Colonic mucosa (tissue), 4 donors: ENCODE measurements at places on chromosomes 7 and 10.

DNA sequence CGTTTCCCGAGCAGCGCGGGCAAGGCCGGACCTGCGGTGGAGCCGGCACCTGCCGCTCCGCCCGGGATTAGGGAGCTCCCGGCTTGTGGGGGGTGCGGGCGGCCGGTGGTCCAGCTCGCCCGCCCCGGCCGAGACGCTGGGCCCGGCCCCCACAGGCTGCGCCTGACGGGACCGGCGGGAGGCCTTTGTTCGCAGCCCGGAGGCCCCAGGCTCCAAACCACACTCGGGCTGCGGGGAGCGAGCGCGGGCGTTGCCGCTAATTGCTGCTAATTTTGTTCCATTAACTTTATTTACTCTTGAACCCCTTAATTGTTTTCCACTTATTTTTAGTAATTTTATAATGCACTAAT lies 9.6 kb downstream of the UNCX start:
- DNase-seq: no peak

- no peak for DNase-seq
These were observed 207.0 kb downstream of the JAZF1 start for GRCh38 chr7:27973625-27974024.

GRCh38 chr10:104638861-104639589 lies 2.1 kb upstream of the SORCS3 start:
- no peak for DNase-seq

GRCh38 chr10:129253865-129254179 lies 213.2 kb upstream of the MGMT start:
- DNase-seq: no peak

DNA sequence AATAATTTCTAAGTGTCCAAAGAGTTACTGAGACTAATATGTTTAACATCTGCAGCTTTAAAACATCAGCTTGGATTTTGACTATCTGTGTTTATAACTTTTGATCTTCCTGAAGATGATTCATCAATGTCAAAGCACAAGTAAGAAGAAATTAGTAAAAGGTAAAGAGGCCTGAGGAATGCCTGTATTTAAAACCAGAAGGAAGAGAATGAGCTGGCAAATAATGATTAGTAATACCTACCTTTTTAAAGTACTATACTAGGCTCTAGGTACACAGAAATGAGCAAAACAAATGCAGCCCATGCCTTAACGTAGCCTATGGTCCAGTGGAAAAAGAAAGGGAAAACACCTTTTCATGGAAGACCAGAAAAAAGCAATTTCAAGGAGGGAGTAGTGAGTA lies 158.0 kb downstream of the KCND2 start:
- DNase-seq: no peak

DNA sequence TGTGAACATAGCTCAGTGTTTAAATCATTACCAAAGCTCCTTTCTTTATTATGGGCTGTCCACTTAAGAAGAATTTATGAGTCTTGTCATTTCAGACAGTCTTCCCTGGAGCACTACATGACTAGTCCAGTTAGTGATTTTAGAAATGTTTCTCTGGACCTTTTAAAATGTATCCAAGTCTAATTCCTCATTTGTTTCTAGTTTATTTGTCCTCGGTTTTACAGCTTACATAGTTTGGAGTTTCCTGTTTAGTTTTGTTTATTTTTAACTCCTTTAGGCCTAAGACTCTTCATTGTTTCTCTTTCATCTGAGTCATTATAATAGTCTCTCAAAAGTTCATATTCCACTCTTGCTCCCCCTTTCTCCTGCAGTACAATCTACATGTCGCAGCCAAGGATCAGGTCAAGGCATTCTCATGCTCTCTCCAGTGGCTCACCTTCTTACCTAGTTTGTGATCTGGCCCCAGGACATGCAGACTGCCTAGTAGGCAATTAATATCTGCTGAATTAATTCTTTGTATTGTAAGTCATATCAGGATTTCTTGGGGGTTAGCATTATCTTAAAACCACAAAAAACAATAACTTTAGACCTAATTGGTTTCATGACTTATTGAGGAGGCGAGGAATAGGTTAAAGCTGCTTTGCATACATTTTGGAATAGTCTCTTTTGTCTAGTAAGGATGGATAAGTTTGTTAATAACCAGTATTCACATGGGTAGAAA lies 93.8 kb downstream of the MAPK8 start:
- DNase-seq: no peak

GRCh38 chr10:123634221-123634620 lies 31.9 kb upstream of the GPR26 start:
- DNase-seq: no peak

- no peak for DNase-seq
These were observed 2.4 kb upstream of the WDFY4 start for GRCh38 chr10:48682265-48682664.

GRCh38 chr7:107596881-107597581 lies 17.0 kb downstream of the BCAP29 start:
- DNase-seq: no peak

DNA sequence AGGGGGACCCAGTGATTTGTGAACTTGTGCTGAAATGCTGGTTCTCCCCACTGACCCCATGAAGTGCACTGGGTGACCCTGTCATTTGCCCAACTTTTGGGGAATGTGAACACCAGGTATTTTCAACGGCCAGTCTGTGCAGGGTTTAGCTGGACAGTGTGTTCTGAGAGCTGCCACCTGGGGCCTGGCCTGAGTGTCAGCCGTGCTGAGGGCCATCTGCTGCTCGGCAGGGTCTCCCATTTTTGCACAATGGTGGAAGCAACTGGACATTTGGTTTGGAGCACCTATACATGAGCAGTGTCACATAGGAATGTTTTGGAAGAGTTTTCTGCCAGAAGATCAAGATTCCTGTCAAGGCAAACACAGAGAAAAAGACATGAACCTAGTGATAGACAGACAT lies 5.2 kb downstream of the CHN2 start:
- no peak for DNase-seq

- DNase-seq: no peak
These were observed 7.4 kb downstream of the HK1 start for GRCh38 chr10:69285699-69286098.

GRCh38 chr7:67589183-67589582 lies 592.5 kb downstream of the TYW1 start:
- DNase-seq: no peak

GRCh38 chr10:123897146-123897545 lies 5.5 kb upstream of the CPXM2 start:
- no peak for DNase-seq

DNA sequence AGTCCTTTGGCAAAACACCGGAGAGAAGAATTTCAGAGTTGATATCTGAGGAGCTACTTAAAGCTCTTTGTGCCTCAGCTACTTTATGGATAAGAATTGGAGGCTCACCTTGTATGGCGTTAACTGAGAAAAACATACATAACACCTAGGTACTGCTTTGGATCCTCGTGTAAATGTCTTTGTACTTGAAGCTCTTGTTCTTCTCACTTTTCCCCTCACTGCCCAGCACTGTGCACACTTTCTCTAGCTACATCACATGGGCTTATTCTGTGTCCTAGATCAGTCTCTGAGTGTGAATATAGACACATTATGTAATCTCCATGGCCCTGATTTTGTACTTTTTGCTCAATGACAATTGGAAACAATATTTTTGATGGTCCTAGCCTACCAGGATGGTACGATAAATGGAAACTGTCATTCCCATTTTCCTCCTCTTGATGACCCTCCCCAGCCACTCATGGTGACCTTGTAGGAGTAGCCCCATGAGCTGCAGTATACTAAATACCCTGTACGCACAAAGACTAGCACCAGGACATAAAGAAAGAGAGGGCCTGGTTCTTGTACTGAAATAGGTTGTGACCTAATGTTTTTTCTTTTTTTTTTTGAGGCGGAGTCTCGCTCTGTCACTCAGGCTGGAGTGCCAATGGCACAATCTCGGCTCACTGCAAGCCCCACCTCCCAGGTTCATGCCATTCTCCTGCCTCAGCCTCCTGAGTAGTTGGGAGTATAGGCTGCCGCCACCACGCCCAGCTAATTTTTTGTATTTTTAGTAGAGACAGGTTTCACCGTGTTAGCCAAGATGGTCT lies 22.1 kb downstream of the STAMBPL1 start:
- DNase-seq: no peak

DNA sequence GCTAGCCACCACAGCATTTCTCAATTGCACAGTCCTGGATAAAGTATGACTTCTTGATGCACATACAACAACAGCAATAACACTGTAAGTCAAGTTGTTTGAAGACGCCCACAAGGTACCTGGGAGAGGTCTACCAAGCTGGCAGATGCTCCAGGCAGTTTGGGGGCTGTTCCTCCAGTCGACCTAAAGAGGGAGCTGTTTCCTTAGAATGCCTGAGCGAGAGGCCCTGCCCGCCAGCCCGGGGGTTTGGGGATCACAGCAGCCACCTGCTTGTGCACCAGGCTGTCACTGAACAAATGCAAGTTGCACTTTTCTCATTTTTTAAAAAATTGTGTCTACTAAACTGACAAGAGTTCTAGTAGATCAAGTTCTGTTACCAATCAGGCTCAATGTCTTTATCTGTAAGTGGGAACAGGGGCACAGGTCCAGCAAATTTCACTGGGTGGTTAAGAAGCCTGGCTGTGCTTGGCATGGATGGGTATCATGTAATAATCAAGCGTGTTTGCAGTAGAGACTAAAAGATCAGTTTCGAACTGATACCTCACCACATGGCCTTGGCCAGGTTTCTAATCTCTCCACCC lies 193.8 kb upstream of the ADO start:
- DNase-seq: peak; percentile 41

DNA sequence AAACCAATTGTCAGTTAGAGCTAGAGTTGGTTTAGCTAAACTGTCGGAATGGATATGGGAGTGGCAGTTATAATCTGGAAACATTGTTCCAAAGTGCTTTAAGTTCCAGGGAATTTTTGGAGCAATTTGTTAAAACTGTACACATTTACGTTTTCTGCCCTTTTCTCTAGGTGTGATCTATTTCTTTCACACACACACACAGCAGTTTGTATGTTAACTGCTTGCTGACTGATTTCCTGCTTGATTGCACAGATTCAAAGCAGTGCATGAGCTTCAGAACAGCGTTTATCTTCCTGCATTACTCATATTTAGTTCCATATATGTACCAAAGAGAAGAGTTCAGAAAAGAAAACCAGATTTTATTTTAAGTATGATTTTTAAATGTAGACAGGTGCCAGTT lies 57.9 kb downstream of the MGMT start:
- DNase-seq: no peak

GRCh38 chr10:99984211-99985034 lies 25.3 kb downstream of the DNMBP start:
- DNase-seq: no peak

DNA sequence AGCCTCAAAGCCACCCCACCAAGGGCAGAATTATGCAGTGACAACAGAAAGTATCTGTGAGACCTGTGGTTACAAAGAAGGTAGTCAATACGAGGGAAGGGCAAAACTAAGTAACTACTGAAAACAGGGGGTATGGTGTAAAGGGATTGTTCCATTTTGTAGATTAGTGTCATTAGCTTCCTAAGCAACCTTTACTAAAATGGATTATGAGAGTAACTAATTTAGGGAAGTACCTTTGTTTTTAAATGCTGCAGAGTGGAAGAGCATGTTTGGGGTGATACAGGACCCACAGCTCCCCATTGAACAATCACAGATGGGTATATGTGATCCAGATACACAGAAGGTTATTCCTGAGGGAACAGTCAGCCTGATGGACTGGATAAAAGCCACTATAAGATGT lies 51.3 kb upstream of the TAC1 start:
- no peak for DNase-seq

- DNase-seq: no peak
These were observed 207.2 kb downstream of the PARD3 start for GRCh38 chr10:34607894-34608293.

- peak; percentile 36 for DNase-seq
These were observed 176.6 kb upstream of the SP4 start for GRCh38 chr7:21251151-21251800.

DNA sequence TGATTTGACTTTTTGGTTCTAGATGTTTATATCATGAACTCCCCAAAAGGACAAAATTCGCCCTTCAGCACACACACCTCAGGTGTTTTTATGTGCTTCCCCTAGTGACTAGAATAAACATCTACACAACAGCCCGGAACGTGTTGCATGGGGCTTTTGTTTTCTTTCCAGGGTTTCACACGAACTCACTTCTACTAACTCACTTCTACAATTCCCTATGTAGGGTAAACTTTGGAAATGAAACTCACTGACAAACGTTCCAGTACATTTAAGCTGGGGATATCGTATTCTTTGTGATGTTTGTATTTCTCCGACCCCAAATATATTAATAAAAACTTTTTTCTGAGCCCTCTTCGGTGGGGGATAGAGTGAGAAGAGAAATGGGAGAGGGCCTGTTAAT lies 1.4 kb downstream of the TRA2A start:
- DNase-seq: peak; percentile 29

GRCh38 chr10:43997330-43997729 lies 348.6 kb upstream of the ZNF32 start:
- no peak for DNase-seq

DNA sequence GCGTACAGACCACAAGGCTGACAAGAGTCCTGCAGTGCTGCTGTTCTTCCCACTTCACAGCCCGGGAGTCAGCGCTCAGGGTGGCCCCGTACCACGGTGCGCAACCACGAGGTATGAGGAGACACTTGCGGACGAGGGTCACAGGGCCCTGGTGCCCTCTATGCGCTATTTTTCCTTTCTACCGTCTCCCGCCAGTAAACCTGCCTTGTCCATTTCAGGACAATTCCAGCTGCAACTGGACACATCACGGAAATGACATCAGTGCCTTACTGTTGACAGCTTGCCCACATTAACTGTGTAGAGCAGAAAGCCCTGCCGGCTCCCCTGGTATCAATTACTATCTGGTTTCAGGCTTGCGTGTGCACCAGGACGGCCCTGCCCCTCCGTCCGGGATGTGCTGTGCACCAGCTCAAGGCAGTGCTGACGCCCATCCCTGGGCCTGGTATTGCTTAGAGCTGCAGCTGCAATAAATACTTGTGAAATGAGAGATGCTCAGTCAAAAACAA lies 65.1 kb downstream of the ZRANB1 start:
- DNase-seq: no peak

GRCh38 chr10:72637398-72637857 lies 11.5 kb upstream of the MICU1 start:
- DNase-seq: peak; percentile 22

DNA sequence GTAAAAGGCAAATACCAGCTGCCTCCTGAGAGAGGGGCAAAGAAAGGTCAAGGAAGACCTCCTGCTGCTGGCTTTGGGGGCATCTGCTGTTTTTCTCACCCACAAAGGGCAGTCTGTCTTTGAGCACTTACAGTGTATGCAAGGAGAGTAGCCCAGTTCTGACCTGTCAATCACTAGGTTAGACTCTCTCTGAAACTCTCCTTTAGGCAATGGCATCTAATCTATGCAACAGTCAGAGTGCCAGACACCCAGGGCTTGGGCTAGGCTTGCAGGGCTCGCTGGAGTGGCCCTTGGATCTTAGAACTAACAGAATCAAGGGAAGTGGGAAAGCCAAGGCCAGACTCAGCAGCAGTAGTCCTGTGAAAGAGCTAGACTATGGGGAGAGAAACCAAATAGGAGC lies 522.9 kb downstream of the NRG3 start:
- no peak for DNase-seq
